Stimulated activated CD4-positive, alpha-beta T cell treated with anti-CD3 and anti-CD28 coated beads, Interleukin-1b, Interleukin-23, amount 100 ng/mL, for 1 hour (primary cell): ENCODE measurements at places on chromosomes 7 and 10.

DNA sequence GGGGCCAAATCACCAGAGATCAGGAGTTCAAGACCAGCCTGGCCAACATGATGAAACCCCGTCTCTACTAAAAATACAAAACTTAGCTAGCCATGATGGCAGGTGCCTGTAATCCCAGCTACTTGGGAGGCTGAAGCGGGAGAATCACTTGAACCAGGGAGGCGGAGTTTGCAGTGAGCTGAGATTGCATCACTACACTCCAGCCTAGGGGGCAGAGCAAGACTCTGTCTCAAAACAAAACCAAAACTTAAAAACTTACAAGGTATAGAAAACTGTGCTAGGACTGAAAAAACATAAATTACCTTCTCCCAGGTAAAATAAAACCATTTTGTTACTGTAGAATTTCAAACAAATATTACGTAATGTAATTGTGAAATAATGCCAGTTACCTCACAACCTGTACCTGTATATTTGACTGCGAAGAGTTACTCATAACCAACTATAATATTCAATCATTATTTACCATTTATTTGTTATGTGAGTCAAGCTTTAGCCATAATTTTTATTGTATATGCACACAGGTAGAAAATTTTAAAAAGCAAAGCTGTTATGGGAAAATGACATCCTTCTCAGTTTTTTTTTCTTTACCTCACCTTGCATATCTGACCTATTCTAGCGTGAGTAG lies 180.9 kb downstream of the SEMA3A start:
- no peak for DNase-seq

DNA sequence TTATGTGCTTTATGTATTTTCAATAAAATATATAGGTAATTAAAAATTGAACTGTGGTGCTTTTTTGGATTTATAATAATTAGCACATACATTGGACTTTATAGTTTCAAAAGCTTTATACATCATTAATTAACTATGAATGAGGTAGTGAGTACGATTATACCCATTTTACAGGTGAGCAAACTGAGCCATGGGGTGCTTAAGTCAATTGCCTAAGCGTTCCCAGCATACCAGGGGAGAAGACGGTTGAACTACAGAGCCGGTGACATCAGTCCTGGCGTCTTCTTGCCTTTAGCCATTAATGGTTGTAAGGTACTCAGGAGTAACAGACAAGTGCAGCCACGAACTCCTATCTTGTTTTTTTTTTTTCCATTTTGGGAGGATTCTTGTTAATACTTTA lies 172.8 kb downstream of the GATA3 start:
- DNase-seq: no peak

- no peak for DNase-seq
These were observed 3.0 kb downstream of the ADARB2 start for GRCh38 chr10:1734288-1734687.

GRCh38 chr7:36015733-36016132 lies 137.3 kb upstream of the EEPD1 start:
- DNase-seq: no peak

GRCh38 chr7:24622646-24623182 lies 49.5 kb downstream of the PALS2 start:
- DNase-seq: no peak

- no peak for DNase-seq
These were observed 144.2 kb downstream of the MDFIC start for GRCh38 chr7:115066050-115066449.

GRCh38 chr10:94351089-94351488 lies 11.7 kb downstream of the NOC3L start:
- DNase-seq: no peak

DNA sequence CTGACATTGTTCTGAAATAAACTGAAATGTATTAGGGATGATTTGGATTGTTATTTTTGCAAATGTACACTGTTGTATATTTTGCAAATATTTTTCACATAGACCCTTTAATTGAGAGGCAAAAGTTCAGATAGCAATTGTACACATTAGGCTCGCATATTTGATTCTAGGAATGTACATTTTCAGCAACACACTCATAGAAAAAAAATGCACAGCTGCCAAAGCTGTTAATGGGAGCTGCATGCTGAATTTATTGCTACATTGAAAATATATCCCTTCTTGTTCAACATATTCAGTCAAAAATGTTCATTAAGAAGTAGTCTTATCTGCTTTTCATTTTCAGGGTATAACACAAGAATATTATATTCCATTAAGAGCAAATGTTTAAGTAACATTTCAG lies 512.9 kb downstream of the ATRNL1 start:
- no peak for DNase-seq

- DNase-seq: no peak
These were observed 765.4 kb downstream of the SORCS3 start for GRCh38 chr10:105406488-105406887.

GRCh38 chr10:89001729-89002072 lies 11.1 kb downstream of the FAS start:
- no peak for DNase-seq

DNA sequence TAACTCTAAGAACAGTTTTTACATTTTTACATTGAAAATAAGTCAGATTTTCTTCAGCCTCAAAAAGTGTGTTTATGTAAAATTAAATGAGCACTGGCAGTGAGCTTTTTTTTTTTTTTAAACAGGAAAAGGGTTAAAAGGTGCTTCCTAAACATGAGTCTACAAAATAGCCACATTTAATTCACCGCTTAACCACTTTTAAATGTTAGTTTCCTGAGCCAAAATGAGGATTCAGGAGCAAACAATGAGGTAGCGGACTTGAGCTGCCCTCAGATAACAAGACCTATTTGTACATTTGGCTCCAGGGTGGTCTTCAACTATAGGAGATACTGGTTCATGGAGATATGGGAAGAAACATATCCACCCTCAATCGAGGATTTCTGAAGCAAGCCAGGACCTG lies 22.8 kb downstream of the AKR1C3 start:
- no peak for DNase-seq

DNA sequence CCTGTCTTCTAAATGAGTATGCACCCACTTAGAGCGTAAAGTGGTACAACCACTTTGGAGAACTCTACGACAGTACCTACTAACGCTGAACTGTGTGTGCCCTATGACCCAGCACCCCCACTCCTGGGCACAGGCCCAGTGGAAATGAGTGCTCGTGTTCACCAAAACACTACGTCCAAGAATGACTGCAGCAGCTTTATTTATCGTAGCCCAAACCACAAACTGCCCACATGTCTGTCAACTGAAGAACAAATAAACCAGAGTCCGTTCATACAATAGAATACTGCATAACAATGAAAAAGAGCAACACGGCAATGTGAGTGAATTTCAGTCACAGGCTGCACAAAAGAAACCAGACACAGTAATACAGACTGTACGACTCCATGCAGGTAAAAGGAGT lies 35.4 kb downstream of the TLL2 start:
- no peak for DNase-seq

DNA sequence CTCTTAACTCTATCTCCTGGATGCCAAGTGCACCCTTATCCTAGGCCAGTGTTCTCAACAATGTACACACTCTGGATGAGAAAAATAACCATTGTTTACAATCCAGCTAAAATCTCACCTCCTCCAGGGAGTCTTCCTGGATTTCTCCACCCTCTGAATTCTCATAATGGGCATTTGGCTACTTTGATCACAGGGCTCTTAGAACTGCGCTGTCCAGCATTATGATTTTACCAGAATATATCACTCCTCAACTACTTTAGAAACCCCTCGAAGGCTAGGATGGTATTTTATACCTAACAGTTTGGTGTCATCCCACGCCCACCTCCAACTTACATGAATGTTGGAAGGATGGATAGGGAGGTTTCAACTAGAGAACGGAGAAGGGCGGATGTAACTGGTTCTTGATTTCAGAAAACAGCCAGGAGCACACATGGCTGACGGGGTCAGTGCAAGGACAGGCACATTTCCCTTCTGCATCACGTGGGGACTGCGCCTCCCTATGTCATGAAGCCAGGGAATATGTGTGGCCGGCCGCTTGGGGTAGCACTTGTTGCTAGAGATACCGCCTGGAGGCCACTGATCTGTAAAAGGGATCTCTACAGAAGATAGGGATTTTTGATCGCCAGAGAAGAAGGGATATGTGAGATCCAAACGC lies 1.2 kb upstream of the ATP6V0E2 start:
- no peak for DNase-seq

DNA sequence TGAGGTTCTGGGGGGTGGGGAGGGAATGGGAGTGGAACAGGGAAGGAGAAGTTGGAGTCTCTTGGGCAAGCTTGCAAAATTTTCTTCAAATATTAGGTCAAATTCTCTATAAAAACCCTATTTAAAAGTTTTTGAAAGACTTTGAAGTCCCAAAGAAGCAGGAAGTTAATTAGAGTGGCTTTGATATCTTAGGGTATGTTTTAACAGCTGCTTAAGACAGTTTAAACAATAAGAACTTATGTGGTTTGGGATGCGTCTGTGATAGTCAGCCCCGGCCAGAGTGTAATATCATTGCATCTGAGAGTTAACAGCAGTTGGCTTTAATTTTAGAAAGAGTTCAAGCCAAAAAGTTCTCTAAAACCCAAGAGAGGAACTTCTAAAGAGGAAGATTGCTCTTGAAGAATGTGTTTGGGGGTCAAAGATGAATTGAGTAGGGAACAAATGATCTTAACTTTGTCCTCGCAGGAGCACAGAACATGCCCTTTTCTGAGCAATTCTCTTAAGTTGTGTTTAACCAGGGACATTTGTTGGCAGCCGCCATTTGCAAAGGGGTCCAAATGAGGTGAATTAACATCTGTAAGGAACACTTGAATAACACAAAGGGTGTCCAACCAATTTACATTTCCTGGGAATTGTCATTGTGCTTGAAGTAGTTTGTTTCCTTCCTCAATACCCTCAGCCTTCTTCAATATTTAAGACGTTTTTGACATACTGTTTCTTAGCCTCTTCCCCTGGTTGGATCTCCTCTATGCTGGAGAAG lies 182.4 kb downstream of the PTEN start:
- no peak for DNase-seq

DNA sequence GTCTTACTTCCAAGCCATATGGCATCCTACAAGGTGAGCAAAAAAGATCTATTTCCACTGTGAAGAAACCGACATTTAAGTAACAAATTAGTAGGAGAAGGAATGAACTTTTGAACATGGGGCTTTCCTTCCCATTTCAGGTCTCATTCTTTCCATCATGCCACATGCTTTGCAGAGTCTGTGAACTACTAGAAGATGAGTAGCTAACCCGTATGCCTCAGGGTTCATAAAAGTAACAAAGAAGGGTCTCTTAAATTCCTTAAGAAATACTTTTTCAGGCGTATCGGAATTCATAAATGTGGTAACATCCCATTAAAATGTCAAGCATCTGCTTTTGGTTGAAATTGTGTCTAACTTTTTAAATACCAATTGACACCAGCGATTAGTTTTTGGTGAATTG lies 81.3 kb upstream of the TNS3 start:
- no peak for DNase-seq

DNA sequence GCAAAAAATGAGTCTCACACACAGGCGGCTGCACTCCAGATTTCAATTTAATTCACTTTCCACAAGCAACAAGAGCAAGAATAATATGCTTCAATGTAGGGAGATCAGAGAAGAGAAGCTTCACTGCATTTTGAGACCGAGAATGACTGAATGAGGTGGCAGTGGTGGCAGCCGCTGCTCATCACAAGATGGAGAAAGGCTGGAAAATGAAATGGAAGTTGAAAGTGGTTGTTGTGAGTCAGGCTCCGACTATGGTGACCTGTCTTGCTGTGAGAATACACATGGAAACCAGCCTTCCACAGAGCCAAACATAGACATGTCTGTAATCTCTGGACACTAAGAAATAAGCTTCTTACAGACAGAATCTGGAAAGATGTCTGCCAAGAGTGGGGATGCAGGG lies 499.6 kb upstream of the LRRN3 start:
- no peak for DNase-seq
